NCI-H1436 treated with DMSO at 0.1 percent for 48 hours (cell line): ENCODE measurements at places on chromosomes 12 and 14.

GRCh38 chr14:43147485-43147884, 1359.6 kb downstream of the FSCB start:
- DNase-seq, result no peak

GRCh38 chr12:132359551-132359950, 30.2 kb upstream of the GALNT9 start:
- no peak for DNase-seq

GRCh38 chr12:24561411-24561871, 387.5 kb downstream of the BCAT1 start:
- DNase-seq, result no peak

- no peak for DNase-seq
These were observed 135.1 kb downstream of the ETNK1 start for GRCh38 chr12:22759769-22760674.

- DNase-seq, result no peak
These were observed 5.1 kb downstream of the RTL1 start for GRCh38 chr14:100898465-100898864.

GRCh38 chr14:91899213-91899612, 31.9 kb upstream of the TC2N start:
- DNase-seq, result no peak
